ENCODE measurements at places on chromosomes 7 and 10.

DNA sequence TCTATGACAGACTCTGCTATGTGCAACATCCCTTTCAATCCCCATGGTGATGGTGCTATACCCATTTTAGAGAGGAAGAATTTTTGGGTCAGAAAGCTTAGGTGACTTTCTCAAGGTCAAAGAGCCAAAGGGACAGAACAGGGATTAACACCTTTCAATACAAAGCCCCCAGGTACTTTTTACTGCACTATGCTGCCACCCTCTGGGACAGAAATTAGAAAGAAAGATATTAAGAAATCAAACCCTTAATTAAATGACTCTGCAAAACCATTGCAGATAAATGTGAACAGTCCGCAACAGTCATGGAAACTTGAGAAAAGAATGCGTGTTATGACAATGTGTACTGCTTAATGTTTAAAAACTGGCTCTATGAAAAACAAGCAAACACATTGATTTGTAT is 673.7 kb downstream of the MAGI2 start:
- no peaks in the 10 kb centered on the region for H3K36me3 ChIP-seq
- no peak overlapping the region for H3K27ac ChIP-seq
- no peak for ATAC-seq
- no peak overlapping the region for H3K4me3 ChIP-seq

DNA sequence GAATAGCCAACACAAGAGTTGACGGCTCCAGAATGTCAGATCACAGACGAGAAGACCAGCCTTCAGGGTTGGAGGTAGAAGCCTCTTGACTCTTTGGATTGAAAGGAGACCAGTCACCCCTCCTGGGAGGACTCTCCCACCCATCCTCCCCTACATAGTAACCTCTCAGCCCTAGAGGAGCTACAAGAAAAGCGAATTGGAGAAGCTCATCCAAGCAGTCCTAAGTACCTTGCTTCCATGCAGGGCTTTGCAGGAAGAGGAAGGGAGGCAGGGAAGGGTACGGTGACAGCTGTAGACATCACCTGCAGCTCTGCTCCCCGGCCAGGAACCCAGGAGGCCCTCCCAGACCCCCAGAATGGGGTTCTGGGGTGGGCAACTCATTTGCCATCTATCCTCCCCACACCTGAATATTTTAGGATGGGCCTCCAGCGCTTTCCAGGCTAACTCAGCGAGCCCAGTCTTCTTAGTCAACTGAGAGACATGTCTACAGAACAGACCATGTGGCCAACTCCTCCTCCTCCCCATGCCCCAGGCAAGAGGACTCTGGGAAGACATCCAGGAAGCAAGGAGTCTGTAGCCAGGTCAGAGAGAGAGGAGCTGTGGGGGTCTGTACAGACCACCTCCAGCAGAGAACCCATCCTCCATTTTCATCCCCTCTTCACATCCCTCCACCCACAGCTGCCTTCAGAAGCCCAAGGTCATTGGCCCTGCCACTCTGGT is 55.6 kb upstream of the LBX1 start:
- no peak for ATAC-seq
- peaks cover 68% of the 10 kb centered on the region for H3K27me3 ChIP-seq

DNA sequence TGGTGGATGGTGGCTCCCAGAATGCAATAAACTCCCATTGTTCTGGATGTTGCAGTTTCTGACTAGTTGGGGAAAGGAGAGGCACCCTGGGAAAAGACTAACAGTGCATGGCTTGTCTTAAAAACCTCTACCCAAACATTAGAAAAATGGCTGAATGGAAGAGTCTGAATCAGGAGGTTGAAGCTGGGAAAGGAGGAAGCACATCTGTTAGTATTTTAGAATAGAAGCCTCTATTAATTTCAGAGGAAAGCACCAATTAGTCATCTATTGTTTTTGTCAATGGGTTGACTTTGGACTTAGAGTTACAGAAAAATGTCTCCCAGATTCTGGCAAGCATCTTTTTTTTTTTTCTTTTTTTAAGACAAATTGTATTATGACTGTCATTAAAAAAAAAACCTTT is 56.1 kb upstream of the ELMO1 start:
- H3K27me3 ChIP-seq = peaks cover 7% of the 10 kb centered on the region
- no peaks in the 10 kb centered on the region for H3K36me3 ChIP-seq
- no peak for ATAC-seq
- no peak overlapping the region for H3K27ac ChIP-seq
- H3K4me3 ChIP-seq = no peak overlapping the region

DNA sequence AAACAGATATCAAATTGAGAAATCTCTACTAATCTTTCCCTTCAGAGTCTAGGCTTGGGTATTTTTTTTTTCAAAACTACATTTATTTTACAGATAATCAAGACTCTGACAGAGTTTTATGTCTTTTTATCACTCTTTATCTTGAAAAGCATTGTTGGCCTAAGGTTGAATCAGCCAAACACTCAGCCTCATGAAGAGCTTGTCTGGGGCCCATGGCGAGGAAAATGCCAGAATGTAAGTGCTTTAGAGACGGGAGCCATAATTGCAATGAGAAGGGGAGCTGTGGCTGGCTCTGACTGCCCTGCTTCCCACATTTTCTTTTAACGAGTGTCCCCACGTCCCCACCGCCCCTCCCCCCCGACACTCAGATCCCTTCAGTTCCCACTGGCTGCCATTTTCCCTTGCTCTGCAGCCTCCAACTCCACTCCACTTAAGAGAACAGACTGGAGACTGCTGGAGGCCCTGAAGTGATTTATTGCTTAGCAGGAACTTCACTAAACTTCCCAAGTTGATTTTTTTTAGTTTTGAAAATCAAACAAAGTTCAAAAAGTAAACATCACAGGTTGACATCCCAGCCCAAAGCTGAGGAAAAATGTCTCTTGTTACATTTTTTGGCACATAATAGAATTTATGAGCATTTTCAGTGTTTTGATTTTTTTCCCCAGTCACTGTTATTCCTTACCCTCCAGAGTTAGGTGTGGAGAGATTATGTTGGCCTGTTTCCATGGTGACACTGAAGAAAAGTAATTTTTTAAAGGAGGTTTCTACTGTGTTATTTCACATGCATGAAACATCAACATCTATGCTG is 637.5 kb upstream of the GALNT17 start:
- no peak for ATAC-seq
- H3K27me3 ChIP-seq = no peaks in the 10 kb centered on the region
- no peaks in the 10 kb centered on the region for H3K4me1 ChIP-seq

Measured in activated T-helper 17 cell treated with anti-CD3 and anti-CD28 coated beads, Interleukin-2, amount 50 U/mL, for 72 hours (primary cell).